ENCODE measurements at places on chromosomes 7 and 10.
A peak's percentile ranks its signal among the peaks of the same experiment; 100 is the strongest.

GRCh38 chr7:48454750-48455192, 283.5 kb downstream of the ABCA13 start:
- DNase-seq, result no peak

DNA sequence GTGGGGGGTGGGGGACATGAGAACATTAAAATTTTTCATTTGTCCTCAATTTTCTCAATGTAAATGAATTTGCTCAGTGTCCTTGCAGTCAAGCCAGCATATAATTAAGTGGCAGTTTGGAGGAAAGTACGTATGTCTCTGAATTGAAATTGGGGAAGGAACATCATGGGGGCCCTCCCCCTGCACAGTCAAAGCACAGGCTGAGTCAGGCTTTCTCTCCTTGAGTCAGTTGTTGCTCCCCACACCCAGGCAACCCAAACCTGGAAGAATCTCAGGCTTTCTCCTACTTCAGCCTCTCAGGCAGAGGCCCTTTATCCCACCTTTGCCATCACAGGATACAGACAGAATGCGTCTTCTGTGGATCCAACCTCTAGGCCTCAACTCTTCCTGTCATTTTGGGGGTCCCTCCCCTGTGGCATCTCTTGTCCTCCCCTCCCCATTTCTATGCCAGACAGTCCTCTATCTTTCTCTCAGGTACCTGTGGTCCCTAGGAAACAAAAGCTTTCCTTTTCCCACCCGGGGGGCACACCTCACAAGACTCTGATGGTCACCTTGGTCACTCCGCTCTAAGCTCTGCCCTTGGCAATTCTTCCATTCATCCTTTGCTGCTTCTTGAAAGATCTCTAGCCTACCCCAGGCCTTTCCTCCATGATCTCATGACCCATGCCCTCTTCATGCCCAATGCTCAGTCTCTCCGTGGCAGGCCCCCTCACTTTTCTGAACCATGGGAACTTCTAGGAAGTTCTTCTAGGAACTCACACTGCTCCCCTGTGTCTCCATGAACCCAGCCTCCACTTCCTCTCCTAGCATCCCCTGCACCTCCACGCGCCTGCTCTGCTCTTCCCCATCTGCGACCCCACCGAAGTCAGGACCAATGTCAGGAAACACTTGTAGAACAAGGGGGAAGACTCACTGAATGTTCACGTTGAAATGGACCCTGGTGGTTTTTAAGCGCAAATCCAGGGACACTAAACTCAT, 40.4 kb downstream of the CREB3L2 start:
- no peak for DNase-seq

DNA sequence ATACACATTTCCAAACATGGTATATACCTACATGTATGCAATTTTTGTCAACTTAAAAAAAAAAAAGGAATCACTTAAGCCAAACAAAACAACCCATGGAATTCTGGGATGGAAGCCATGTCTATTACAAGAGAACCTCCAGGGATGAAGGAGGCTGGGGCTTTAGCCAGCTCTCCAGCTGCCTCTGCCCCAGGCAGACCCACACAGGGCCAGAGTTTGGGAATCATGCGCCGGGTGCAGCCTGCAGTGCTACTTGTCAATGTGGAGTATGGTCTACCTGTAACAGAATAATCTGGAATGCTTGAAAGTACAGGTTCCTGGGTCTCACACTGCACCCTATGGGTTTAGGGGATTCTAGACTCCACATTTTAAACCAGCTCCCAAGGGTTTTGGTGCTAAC, 10.8 kb downstream of the ATP6V0E2 start:
- DNase-seq, result no peak

DNA sequence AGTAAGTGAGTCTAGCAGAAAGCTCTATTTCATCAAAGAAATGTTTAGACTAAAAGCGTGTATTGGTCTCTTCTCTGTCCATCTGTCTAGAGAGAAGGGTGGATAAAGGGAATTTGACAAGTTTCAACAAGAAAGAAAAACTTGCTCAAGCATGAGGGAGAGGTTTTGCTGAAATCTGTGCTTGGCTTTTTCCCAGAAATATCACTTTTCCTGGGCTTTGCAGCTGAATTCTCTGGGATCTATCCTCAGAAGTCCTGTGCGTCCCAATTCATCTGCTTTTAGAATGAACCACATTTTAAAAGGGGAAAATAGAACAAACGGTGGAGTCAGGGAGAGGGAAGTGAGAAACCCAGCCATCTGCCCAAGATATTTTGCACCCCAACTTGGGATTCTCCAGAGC, 59.6 kb upstream of the CELF2 start:
- DNase-seq, result peak; percentile 24

DNA sequence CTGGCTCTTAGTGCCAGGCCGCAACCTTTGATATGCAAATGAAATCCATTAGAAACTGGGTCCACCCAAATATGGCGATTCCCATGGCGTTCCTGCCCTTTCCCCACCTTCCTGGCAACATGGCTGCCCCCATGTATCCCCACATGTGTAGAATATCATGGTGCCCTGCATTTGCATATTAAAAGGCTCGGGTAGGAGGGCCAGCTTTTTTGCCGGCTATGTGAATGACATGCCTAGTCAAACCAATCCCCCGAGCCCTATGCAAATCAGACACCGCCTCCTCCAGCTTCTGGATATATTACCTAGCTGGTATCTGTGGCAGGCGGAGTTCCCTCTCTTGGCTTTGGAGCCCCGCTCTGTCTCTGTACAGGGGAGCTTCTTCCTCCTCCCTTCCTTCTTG, 18.3 kb downstream of the MMS19 start:
- no peak for DNase-seq

DNA sequence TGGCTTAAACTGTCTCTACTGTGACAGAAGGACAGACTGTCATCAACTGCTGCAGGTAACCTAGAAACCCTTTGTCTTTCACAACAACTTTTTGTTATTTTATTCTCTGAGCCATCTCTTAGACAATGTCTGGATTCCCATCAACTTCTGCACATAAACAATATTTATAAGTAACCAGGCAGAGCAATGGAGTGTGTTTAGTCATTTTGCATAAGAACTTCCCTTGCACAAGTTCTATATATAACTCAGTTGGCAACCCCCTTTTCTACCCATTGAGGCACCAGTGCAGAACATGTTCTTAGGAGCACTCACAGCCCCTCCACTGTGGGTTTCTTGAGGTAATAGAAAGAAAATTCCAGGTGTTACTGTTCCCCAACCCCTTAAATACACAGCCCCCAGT, 65.0 kb upstream of the IL6 start:
- no peak for DNase-seq

- DNase-seq, result no peak
Observed at GRCh38 chr7:135263321-135263970, 29.8 kb downstream of the STRA8 start.

- DNase-seq, result no peak
Observed at GRCh38 chr7:12103948-12104347, 107.1 kb upstream of the TMEM106B start.

GRCh38 chr10:52106899-52107298, 207.2 kb upstream of the DKK1 start:
- DNase-seq, result no peak

DNA sequence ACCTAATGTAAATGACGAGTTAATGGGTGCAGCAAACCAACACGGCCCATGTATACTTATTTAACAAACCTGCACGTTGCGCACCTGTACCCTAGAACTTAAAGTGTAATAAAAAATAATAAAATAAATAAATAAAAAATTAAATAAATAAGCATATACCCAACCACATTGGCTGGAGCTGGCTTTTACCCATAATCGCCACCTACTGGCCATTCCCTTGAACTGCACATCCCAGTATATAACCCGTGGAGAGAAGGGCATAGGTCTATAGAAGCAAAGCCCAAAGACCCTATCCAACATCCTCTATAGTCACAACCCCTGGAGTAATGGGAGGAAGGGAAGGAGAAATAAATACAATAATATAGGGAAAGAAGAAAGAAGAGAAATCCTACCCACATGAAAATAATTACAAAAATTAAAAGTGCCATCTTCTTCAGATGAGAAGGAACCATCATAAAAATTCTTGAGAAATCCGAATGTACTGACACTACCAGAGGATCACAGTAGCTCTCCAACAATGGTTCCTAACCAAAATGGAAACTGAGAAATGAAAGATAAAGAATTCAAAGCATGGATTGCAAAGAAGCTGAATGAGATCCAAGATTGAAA, 65.6 kb downstream of the TWIST1 start:
- DNase-seq, result no peak

- no peak for DNase-seq
Observed at GRCh38 chr7:83111391-83111790, 51.3 kb downstream of the PCLO start.

GRCh38 chr7:55073051-55073511, 54.3 kb downstream of the EGFR start:
- DNase-seq, result no peak

- DNase-seq, result no peak
Observed at GRCh38 chr10:85012305-85012704, 683.9 kb downstream of the CCSER2 start.

DNA sequence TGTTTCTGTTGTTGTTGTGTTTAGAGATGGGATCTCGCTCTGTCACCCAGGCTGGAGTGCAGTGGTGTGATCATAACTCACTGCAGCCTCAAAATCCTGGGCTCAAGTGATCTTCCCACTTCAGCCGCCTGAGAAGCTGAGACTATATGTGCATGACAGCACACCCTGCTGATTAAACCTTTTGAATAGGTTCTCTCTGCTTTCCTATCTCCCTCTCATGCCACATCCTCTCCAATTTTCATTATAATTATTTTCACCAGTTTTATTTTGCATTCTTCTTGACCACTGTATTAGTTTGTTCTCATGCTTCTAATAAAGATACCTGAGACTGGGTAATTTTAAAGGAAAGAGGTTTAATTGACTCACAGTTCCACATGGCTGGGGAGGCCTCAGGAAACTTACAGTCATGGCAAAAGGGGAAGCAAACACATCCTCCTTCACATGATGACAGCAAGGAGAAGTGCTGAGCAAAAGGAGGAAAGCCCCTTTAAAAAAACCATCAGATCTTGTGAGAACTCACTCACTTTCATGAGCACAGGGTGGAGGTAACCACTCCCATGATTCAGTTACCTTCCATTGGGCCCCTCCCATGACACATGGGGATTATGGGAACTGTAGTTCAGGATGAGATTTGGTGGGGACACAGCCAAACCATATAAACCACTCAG, 12.9 kb downstream of the AGK start:
- DNase-seq, result no peak
